NCI-H1694 treated with DMSO at 0.1 percent for 48 hours (cell line): ENCODE measurements at places on chromosomes 13 and 19.

GRCh38 chr19:801030-801860 is 4.0 kb downstream of the PTBP1 start:
- DNase-seq, result no peak

DNA sequence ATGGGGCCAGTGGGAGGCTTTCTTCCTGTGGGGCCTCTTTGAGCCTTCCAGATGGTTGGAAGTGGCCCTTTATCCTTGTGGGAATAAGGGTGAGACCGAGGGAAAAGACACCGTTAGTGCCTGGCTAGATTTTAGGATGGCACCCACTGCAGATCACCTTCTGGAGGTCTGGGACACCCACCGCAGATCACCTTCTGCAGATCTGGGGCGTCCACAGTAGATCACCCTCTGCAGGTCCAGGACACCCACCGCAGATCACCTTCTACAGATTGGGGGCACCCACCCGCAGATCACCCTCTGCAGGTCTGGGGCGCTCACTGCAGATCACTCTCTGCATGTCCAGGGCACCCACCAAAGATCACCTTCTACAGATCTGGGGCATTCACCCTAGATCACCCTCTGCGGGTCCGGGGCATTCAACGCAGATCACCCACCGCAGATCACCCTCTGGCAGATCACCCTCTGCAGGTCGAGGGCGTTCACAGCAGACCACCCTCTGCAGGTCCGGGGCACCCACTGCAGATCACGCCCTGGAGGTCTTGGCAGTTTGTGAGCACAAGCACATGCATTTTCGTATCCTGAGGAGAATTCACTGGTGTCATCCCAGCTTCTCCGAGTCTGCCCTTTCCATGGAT is 153.4 kb upstream of the TSHZ3 start:
- no peak for DNase-seq

- no peak for DNase-seq
These were observed 1.3 kb upstream of the GJB2 start for GRCh38 chr13:20193907-20194631.

GRCh38 chr13:25890671-25891212 is 161.1 kb downstream of the SHISA2 start:
- peak; percentile 63 for DNase-seq

DNA sequence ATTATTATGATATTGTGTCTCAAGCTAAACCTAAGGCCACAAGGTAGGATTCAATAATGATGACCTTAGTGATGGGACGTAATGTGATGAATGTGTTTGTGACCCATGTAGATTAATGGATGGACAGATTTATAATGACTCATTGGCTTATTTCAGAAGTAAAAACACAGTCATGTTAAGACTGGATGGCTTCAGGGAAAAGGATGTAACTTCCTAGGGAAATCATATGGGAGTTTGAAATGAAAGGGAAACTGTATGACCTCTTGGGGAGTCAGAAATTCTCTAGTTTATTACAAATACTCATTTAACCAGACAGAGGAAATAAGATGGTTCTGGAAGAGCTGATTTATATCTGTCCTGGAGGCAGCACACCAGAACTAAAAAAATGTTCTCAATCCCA is 2.9 kb downstream of the EDNRB start:
- DNase-seq, result no peak
